Smooth muscle cell of the pulmonary artery (primary cell): ENCODE measurements at places on chromosomes 3 and 15. TPM values are rescaled to one million over a fixed set of nuclear protein-coding genes. Genes with fewer than 3 reads are reported as not detected.

Gene SNTN
- not detected in 2 replicates for total RNA-seq

Gene PTPRG
- 59.8 and 72.5 TPM in 2 replicates for total RNA-seq

Gene HYKK
- total RNA-seq, result 1.7 and 2.0 TPM in 2 replicates

Gene TAGLN3
- 0.26 and 3.5 TPM in 2 replicates for total RNA-seq

Gene PEX5L
- total RNA-seq, result 0.07 and 5.6 TPM in 2 replicates

Gene SPSB4
- not detected in 2 replicates for total RNA-seq

Gene C2CD4A
- 0.36 and 1.4 TPM in 2 replicates for total RNA-seq

Gene SLC7A14
- 0.83 and 4.5 TPM in 2 replicates for total RNA-seq
